T-helper 9 cell (primary cell): ENCODE measurements at places on chromosomes 4 and X.

DNA sequence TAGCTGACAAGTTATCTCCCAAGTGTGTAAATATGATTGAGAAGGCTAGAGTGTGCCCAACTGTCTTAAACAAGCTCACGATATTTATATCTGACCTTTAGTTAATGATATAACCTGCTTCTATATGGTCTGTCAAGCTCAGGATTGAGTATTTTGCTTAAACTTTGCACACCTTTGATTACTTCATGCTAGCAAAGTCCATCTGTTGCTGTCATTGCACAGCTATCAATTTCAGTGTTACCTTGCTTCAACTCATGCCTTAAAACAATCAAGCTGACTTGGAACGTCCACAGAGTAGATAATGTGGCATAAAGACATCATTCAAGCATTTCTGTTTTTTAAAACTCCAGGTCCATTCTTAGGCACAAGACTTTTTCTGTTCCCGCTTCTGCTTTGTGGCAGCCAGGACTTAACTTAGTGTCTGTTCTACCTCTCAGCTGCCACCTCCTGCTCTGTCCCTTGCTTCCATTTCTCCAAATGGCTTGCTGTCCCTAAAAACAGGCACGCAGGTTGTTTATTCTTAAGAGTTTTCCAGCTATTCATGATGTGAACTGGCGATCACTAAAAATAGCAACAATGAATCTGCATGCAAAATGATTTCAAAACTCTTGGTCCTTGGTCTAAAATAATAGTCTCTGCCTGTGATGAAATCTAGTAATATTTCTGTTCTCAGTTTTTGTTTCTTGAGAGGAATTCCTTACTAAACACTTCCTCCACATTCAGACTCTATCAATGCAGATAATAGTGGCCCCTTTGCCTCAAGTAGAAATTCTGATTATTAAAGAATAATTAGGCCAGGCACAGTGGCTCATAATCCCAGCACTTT, 16.3 kb upstream of the NEIL3 start:
- no peak for DNase-seq

DNA sequence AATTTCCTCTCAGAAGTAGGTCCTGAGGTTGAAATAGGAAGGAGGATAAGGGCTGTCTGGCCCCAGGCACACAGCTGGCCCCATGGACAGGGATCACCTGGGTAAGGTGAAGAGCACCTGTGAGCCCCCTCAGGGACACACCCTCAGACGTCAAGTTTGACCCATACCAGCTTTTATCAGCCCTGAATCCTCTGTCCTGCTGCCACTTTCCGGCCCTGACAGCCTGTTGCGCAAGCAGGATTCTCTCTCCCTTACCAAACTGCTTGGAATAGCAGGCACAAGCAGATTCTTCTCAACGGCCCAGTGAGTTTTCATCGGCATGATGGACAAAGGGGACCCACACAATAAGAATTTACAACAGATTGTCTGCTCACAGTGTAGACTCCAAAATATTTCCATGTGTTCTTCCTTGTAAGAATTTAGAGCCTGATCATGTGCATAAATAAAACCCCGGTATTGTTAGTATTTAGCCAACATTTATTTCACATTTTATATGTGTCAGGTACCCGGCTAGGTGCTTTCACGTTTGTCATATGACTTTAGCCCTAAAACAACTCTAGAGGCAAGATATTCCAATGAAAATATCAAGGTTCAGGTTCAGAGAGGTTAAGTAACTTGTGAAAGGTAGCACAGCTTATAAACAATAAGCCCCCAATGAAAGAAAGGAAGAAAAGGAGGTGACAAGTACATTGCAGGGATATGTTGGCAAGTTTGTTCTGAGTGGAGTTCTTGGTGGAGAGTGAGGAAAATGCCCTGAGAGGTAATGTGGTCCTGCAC, 107.2 kb upstream of the KIT start:
- no peak for DNase-seq

- no peak for DNase-seq
Measured at GRCh38 chrX:65997978-65998717, 41.7 kb downstream of the VSIG4 start.

DNA sequence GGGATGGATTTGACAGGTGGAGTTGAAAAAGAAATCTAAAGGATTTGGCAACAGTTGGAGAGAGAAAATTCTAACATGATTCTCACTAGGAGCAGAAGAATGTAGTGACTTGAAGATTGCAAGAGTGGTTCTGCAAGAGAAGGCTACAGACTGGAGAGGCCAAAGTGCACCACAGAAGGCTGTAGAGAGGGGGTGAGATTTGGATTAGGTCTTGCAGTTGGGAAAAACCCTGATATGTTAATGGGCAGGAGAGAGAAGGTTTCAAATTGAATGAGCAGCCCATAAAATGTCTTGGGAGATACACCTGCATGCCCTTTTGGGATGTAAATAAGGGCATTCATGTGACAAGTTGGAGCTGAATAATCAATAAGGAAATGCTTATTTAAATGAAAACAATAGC, 14.7 kb upstream of the VEGFD start:
- no peak for DNase-seq

GRCh38 chrX:13283512-13283911, 36.3 kb downstream of the ATXN3L start:
- DNase-seq = no peak

DNA sequence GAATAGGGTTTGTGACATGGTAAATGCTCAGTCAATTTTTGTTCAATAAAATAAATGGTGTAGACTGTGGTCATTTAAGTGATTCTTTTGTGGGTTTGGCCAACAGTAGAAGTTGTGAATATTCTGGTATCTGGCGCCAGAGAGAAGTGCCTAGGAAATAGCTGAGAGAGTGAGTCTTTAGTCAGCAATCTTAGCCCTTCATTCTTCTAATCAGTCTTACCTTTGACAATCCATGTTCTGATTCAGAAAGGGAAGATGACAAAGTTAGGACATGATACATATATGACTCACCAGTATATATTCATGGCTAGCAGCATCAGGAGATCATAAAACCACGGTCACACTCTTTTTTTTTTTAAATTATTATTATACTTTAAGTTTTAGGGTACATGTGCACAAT, 141.8 kb upstream of the PCDH18 start:
- no peak for DNase-seq

GRCh38 chr4:100075056-100075455, 115.2 kb downstream of the DDIT4L start:
- DNase-seq = no peak

DNA sequence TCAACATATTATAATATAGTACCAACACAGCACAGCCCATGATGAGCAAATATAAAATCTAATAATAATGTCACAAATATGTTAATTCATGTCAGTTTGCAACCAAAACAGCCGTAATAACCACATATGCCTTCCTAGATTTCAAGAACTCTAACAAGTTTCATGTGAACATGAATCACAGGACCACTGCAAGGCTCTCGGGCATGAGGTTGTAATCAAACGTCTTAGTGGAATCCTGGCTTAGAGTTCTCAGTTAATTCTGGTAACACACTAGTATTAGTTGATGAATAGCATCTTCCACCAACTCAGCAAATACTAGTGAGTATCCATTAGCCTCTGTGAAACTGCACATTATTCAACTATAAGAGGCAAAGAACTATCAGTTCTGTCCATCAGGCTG, 379.3 kb upstream of the TENM3 start:
- no peak for DNase-seq

DNA sequence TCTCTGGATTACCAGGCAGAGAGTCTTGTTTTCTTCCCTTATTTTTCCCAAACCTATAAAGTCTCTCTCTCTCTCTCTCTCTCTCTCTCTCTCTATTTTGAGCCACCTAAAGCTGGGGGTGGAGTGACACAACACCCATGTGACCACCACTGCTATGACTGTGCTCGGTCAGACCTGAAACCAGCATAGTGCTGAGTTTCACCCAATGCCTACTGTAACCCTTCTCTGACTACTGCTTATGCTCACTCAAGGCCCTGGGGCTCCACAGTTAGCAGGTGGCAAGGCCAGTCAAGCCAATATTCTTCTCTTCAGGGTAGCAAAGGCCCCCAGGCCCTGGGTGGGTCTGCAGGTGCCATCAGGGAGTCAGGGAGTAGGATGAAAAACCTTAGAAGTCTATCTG, 114.7 kb upstream of the ARMCX2 start:
- no peak for DNase-seq

GRCh38 chr4:821631-822030, 4.3 kb downstream of the CPLX1 start:
- no peak for DNase-seq

GRCh38 chr4:22778547-22779163, 85.9 kb downstream of the GBA3 start:
- no peak for DNase-seq

DNA sequence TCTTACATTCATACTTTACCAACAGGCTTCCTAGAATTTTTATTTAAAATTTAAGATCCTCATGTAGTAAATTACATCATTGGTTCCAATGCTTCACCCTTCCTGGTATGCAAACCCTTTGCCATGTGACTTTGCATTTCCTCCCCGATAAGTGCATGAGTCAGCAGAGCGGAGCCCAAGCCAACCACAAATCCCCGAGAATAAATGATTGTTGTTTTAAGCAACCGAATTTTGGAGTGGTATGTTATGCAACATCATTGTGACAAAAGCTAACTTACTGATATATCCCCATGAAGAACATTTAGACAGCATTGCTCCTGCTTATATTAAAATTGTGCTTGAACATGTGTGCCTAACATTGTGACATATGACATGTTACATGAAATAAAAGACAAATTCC, 199.4 kb upstream of the DDX53 start:
- no peak for DNase-seq

GRCh38 chr4:169341490-169341889, 70.7 kb upstream of the SH3RF1 start:
- DNase-seq = no peak

GRCh38 chrX:65598559-65599147, 64.1 kb upstream of the LAS1L start:
- DNase-seq = no peak

DNA sequence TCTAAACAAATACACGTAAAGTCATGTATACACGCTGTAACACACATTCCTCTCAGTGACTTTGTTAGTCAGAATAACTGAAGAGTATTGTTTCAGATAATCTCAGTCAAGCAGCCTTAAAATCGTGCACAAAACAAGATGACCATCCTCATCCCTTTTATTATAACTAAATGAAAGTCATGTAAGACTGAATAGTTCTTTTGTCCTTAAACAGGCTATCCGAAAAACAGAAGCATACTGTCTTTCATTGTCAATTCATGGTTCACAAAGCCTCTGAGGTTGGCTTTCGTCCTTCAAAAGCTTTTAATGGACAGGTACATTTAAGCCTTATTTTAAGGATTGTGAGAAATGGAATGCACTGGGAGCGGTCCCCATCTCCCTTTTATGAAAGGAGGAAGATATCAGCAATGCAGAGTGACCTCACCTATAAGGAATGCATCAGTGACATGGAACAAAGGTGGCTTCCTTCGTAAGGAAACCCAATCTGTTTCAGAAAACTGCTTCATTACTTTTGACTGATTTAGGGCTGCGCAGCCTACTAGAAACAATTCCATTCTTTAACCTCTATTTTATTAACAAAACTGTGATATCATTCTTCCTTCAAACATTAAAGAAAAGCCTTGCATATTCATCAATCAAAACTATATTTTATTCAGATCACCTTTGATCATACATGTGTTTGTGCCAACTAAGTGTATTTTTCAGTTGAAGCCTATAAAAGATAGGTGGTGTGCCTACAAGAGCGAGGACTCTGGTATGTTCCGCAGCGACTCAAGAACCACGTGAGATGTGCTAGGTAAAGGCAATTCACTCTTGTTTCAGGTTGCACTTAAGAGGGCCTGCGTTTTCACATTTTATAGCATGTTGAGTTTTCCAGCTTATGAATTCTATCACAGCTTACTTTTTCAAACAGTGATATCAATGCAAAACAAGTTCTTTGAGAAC, 19.2 kb downstream of the SH3RF1 start:
- DNase-seq = no peak

DNA sequence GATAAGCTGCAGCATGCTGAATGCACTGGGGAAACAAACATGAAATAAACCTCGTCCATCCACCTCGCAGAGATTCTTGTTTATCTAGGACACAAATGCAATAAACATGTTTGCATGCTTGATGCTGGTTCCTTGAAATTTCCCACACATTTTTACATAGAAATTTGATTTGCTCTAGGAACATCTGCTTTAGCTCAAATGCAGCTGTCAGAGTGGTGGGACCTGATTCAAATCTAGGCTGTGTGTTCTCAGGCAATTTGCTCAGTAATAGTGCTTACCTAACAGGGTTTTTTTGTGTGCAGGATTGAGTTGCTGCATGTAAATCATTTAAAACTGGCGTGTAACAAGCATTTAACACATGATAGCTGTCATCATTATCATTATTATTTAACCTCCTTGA, 293.1 kb downstream of the QDPR start:
- DNase-seq = no peak

DNA sequence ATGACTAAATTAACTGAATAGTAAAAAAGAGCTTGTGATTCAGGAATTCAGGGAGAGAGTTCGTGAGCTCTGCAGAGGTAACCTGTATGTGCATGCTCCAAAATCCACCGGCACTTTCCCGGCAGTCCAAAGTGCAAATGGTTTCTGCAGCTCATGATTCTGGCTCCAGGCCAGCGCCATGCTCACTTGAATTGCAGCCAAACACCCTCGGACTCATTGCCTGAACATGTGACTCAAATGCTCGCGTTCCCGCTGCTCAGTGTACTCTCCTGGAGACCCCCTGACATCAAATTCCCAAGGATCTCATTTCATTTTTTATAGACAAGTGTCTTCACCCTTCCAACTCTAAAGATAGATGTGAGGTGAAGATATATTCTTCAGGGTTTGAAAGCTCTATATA, 44.1 kb upstream of the SH3RF1 start:
- DNase-seq = no peak

DNA sequence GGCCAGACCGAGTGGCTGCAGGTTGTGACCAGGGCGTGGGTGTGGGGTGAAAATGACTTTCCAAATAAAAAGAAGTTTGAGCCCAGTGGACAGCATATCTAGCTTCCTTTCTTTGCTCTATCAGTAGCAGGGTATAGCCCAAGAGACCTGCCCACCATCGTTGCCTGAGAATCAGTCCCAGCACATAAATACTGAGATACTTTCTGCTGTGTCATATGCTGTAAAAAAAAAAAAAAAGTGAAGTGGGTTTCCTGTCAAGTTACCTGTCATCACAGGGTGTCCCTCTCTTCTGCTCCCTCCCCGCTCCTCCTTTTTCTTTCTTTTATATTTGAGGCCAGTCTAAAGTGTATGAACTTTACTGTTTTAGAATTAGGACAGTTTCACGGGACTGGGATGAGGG, 330.3 kb upstream of the BOD1L1 start:
- no peak for DNase-seq

GRCh38 chrX:1871887-1872286, 257.0 kb downstream of the ASMT start:
- DNase-seq = no peak
